ENCODE measurements at places on chromosomes 11 and 22.

GRCh38 chr22:18088825-18089568, 11.2 kb downstream of the PEX26 start:
- no peak for DNase-seq

DNA sequence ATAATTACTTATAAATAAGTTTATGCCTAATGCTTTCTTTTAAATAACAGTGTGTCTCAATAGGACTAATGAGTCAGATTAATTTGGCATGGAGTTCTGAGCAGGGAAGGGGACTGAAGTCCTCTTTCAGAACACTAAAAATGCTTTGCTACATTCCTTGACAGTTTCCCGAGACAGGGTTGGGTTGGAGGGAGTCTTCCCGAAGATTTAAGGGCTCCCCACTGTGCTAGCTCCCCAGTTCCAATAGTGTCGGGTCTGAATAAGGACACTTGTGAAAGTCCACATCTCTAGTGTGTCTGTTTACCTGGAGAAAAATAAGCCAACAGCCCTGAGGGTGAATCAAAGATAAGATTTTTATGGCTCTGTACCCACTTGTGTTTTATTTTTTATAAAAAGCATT, 41.8 kb upstream of the HSD17B12 start:
- DNase-seq = no peak

DNA sequence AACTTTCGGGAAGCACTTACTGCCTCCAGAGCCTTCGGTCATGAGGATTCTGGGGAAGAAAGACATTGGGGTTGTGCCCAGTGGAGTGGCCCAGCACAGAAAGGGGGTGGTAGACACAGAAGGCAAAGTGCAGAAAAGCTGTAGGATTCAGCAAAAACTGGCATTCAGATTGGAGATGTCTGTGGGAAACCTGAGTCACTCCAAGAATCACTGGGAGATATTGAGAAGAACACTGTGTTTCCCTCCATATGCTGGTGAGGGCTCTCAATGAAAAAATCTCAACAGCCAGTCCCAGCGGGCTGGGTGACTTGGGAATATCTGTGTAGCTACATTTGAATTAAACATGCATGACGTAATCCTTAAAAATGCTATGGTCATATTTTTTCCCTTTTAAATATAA, 61.2 kb upstream of the RCN1 start:
- DNase-seq = no peak

- DNase-seq = no peak
Measured at GRCh38 chr11:69657456-69657910, 16.5 kb downstream of the CCND1 start.

GRCh38 chr22:20940904-20941385, 23.7 kb downstream of the CRKL start:
- no peak for DNase-seq

DNA sequence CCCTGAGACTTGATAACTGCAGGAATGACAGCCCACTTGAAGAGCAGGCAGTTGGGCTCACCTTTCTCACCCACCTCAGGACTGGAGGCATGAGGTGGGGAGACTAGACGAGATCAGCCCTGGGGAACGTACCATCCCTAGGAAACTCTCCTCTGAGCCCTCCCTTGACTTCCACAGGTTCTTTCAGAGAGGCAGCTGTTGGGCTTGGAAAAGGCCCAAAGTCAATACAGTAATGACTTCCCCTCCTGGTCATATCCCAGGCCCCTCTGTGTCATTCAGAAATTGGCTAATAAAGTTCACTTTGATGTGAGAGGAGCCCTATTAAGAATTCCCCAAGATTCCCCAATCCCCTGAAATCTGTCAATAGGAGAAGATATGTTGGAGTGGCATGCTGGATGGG, 5.8 kb upstream of the NECTIN1 start:
- no peak for DNase-seq

- DNase-seq = no peak
Measured at GRCh38 chr11:120914601-120915000, 109.3 kb upstream of the TBCEL start.

DNA sequence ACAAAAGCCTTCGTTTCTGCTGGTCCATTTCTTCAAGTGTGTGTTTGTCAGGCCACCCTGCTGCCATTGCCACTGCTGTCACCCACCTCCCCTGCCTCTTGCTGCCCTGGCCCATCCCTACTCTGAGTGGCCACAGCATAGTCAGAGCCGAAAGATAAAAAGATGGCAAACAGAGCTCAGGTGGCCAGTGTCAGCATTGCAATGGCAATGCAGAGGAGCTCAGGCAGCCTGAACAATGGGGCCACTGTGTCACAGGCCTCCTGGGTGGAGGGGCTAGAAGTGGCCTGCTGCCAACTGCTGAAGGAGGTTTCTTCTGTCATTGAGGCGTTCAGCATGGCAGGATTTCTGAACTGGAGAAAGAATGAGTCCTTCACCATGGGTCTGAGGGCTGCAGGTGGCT, 137.1 kb downstream of the CSNK2A3 start:
- DNase-seq = no peak

DNA sequence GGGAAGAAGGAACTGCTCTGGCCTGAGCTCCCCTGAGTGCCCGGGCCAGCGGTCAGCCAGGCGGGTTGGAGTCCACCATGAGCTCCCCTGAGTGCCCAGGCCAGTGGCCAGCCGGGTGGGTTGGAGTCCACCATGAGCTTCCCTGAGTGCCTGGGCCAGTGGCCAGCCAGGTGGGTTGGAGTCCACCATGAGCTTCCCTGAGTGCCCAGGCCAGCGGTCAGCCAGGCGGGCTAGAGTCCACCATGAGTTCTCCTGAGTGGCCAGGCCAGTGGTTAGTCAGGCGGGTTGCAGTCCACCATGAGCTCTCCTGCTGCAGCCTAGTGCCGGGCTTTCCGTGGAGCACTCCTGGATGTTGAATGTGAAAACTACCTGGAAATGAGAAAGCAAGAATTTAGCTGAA, 844.0 kb downstream of the TBC1D22A start:
- DNase-seq = no peak

- DNase-seq = no peak
Measured at GRCh38 chr11:48037709-48038468, 57.5 kb downstream of the PTPRJ start.

- no peak for DNase-seq
Measured at GRCh38 chr11:68027667-68028066, 2.8 kb upstream of the NDUFS8 start.

DNA sequence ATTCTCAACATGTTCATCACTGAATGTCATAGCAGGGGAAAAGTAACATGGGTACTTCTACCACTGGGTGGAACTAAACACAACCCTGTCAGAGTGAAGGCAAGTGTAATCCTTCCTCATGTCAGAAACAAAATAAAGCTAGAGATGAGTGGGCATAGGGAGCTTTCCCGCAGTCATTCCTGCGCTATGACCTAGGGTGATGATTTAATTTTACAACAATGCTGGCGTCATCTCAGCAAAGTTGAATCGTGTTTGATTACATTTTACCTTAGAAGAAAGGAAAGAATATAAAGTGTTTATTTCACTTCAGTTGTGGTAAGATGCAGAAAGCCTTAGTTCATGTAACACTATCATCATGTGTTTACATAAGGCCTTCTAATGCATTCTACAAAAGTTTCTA, 355.6 kb downstream of the METTL15 start:
- no peak for DNase-seq

DNA sequence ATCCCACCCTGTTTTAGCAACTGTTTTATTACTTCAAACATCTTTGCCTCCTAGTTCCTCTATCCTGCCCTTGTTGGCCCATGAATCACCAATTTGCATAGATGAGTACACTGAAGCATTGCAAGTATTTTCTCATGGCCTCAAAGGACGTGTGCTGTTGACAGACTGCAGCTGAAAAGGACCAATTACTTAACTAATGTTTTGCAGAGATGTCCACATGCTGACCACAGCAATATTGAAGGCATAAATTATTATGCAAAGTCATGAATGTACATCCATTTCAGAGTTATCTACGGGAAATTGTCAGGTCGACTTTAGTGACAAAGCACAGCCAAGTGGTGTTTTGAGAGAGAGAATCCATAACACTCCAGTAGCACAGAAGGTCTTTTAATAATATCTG, 64.8 kb downstream of the CADM1 start:
- DNase-seq = no peak

DNA sequence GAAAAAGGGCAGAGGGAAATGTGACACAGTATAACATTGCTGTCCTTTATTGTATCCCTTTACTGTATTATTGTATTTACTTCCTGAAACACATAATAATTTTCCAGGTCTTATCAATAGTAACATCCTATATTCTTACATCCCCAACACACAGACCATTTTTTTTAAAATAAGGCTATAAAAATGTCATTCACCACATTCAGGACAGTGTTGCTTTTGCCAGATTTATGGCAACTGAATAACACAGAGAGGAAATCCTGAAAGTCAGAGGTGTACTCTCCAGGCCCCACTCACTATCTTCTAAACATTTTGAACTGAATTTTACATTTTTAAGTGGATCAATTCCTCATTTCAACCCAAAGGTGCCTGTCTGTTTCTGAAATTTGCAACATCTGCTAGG, 104.8 kb upstream of the MTMR2 start:
- DNase-seq = no peak

- no peak for DNase-seq
Measured at GRCh38 chr11:46119352-46120216, 1.7 kb downstream of the PHF21A start.

GRCh38 chr11:120598517-120599257, 87.1 kb downstream of the GRIK4 start:
- no peak for DNase-seq

Data from NCI-H1694 (cell line).